Fibroblast of skin of left quadriceps (primary cell): ENCODE measurements at places on chromosomes 1 and 21.
A peak's percentile ranks its signal among the peaks of the same experiment; 100 is the strongest.

DNA sequence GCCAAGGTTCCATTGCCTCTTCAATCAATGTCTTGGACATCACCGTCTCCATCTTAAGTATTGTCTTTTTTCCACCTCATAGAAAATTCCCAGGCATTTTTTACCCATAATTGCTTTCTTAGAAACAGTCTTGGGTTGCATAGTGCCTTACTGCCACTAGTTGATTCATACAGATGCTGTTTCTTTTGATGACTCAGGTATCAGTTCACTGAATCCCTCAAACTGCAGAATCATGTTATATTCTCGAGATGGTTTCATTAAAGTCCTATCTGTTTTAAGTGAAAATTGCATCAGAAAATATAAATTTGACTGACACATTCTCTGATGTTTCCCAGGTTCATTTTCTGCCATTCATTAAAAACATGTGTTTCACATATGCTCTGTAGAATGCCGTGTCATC, 1489.1 kb downstream of the BRINP3 start:
- no peak for DNase-seq

- no peak for DNase-seq
These were observed 138.2 kb downstream of the SDCCAG8 start for GRCh38 chr1:243394066-243394465.

GRCh38 chr1:223411309-223411708, 18.1 kb downstream of the CCDC185 start:
- peak; percentile 42 for DNase-seq

GRCh38 chr1:212045981-212046380, 10.4 kb downstream of the DTL start:
- DNase-seq, result no peak

DNA sequence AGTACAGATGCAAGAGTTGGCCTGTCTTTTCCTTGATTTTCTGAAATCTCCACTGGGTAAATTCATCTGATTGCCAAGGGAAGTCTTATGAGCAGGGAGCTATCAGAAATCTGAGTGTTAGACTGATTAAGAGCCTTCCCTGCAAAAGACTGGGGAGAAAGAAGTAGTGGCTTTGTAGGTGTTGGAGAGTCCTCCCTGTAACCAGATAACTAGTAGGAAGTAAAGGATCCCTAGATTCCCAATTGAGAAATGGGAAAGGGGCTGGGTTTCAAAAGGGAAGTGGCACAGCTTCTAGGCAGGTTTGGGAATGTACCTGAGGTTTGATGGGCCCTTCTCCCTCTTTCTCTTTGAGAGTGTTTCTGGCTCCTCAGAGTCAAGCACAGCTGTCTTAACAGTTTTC, 2.1 kb downstream of the TLCD4 start:
- DNase-seq, result no peak

DNA sequence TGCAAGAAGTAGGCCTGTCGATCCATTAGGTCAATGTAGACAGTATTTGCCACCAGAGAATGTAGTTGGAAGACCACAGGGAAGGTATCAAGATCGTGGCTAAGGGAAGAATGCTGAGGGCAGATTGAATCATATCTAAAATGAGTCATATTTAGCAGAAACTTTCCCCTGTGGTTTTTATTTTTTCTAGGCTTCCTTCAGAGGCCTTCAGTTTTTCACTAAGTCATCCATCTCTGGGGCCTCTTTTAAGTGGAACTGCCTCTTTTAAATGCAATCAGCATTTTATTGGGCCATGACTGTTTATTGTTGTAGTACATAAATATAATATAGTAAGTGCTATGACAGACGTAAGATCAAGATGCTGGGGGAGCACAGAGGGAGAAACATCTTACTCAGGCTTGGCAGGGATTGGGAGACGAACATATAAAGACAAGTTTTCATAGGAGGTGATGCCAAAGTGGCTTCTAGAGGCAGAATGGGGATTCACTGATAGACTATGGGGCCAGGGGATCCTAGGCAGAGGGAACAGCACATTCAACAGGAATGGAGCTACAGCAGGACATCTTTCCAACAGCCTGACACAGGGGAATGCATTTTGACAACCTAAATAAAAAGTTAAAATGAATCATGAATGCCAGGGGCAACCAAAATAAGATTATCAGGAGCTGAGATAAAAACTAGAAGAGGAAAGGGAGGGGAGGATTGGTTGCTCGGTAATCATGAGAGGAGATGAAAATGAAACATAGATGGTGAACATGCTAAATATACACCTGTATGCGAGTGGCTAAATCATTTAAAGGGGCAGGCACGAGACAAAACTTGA, 20.1 kb downstream of the UBE2U start:
- peak; percentile 89 for DNase-seq

DNA sequence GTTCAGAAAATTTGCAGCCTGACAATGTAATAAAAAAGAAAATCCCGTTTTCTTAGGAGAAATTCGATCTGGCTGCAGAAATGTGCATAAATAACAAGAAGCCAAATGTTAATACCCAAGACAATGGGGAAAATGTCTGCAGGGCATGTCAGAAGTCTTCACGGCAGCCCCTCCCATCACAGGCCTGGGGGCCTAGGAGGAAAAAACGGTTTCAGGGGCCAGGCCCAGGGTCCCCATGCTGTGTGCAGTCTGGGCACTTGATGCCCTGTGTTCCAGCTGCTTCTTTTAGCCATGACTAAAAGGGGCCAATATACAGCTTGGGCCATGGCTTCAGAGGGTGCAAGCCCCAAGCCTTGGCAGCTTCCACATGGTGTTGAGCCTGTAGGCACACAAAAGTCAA, 6.5 kb upstream of the PRDX6 start:
- no peak for DNase-seq

- DNase-seq, result no peak
These were observed 134.1 kb downstream of the ZC3H11B start for GRCh38 chr1:219478811-219479210.

DNA sequence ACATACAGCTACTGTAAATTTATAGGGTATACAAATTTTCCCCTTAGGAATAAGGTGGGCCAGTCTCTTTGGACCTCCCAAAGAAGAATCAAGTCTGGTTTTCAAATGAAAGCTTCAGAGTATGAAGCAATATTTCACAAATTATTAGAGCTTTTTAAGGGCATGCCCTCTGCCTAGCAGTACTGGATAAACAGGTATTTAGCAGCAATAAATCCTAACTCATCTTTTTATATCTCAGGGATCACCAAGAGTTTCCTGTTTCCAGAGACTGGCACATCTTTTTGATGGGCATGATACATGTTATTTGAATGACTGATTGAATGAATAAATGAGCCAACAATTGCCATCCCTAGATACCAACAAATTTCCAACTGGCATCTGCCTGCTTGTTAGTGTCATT, 190.4 kb downstream of the NRIP1 start:
- no peak for DNase-seq

DNA sequence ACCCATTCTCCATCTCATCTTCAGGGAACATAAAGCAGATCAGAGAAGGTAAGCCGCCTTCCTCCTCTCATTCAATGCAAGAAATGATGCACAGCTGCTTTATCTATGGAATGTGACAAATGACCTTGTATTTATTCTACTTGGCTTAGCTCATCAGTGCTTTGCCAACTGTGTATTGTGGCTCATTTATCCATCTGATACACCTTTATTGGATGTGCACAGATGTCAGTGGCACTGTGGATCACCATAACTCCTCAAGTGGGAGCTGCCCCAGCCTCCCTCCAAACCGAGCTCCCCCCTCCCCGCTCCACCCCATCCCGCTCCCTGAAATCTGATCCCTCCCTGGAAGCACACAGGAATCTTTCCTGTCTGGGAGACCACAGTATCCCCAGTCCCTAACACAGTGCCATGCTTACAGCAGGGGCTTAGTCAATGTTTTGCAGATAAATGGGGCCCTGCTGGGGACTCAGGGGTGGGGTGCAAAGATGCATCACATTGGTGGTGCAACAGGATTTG, 156.0 kb upstream of the RAB4A start:
- DNase-seq, result no peak

DNA sequence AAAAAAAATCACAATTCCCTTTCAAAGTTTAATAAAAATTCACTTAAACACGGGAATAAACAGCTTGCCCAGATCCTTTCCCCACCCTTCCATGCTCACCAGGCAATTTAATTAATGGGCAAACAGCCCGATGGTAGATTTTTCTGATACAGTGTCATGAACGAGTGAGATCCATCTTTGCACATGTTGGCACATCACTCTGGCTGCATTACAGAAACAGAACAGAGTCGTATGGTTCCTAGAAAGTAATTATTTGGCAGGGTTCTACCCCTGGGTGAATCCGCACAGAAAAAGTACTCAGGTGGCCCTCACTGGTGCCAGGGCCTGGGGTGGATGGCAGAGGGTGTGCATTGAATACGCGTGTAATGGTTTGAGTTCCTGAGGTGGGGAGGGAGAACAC, 24.6 kb upstream of the OVAAL start:
- no peak for DNase-seq

DNA sequence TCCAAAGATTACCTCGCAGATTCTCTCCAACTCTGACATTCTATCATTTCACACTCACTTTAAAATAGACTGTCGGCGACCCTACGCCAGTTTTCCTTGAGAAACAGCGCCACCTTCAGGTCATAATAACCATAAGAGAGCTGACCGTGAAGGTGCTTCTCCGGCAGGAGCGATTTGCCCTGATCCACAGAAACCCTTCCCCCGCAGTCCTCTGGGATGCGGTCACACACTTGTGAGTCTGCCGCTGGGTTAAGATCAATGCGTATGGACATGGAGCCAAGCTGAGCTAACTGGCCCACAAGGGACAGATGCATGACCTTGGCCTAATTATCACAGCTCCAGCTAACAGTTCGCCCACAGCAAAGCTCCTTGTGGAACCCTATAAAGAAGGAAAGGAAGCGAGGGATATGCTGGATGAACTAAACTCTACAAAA, 32.8 kb upstream of the IFNAR2 start:
- peak; percentile 22 for DNase-seq

GRCh38 chr1:167221126-167221737, 546 bp downstream of the POU2F1 start:
- no peak for DNase-seq

DNA sequence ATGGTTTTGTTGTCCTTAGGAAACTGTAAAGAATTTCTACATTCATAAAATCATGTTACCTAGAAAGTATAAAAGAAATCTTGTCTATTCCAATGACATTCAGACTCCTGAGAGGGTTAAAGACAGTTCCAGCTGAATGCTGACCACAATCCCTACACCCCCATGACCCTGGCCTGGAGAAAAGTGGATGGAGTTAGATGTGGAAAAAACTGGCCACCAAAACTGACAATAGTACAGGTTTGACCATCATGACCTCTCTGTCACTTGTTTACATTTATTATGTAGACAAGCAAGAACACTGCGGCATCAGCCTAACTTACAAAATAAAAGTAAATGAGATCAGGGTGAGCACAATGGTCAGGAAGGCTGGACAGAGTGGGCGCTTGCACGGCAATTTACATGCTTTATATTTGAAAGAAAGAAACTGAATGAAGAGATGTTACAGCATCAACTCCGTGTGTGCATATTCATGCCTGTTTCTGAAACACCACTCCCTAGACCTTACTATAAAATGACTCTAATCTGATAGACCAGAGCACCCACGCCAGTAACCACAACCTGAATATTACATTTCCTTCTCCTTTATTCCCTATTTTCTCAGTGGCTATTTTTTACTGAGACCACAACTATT, 116.0 kb downstream of the ESRRG start:
- no peak for DNase-seq

- no peak for DNase-seq
These were observed 205.1 kb downstream of the PTGER3 start for GRCh38 chr1:70842562-70842961.

GRCh38 chr1:43276673-43277072, 6.9 kb downstream of the TMEM125 start:
- DNase-seq, result no peak

- no peak for DNase-seq
These were observed 22.3 kb upstream of the SDE2 start for GRCh38 chr1:226021401-226021800.

DNA sequence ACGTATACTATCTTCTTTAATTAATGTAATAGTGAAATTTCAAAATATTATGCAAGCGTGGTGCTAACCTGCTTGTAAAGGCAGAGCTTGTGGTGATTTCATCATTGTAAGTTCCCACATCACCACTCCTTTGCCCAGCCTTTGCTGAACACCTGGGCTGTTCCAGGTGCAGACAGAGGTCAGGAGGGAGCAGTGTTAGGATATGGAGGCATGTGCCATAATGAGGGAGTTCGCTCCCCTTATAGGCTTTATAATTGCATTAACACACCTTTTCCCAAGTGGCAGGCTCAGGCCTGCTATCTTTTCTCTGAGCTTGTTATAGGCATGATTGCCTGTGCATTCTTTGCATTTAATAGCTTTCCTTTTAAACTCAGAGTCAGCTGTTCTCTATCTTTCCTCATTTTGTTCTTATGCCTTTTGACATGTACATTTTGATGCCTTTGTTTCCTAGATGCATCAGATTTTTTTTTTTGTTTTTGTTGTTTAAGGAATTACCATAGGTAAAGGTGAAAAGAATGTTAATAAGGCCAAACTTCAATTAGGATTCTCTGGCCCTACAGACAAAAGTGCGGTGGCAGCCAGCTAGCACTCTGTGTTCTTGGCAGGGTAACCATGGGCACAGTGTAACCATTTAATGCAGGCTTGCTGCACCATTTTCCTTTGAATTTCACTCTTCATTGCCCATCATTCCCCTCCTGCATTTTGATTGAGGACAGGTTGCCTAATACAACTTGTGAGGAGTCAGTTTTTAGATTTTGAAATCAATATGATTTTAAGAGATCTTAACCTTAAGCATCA, 12.6 kb downstream of the NPL start:
- no peak for DNase-seq

DNA sequence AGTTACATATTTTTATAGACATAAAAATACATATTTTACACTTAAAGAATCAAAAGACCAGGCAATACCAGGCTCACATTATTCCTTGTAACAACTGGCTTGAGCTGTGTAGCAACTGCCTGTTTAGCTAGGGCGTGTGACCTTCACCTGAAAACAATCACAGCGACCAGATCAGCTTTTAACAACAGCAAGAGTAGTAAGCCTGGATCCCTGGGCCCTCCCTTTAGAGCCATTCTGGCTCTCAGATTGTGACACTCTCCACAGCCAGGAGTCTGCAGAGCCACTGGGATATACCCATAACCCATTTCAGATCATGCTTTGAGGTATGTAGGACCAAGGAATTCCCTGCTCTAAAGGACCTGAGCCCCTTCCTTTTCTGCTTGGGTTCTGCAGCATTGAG, 29.4 kb upstream of the GNG4 start:
- DNase-seq, result no peak
